ENCODE measurements at places on chromosomes 1 and 21.

GRCh38 chr1:19799230-19800075 is at the start of gene TMCO4:
TMCO4 (minus strand) TSS chr1:19799916; CDS start chr1:19780758, 19,158 bp downstream.
- DNase-seq: peak; percentile 3

DNA sequence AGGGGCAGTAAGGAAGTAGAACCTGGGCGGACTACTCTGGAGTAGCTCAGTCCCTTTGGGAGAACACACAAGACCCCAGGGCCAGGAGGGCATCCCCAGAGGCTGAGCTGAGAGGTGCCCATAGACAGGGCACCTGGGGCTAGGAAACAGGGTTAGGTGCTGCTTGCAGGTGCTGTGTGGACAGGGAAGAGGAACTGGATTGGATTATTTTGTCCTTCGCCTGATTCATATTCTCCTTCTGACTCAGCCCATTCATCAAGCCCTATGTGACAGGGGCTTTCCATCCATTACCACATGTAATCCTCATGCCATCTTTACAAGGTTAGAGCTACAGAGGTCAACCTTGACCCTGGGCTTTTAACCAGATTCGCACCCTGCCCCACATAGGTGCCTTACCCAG is 183.9 kb downstream of the C1orf94 start:
- DNase-seq: no peak

DNA sequence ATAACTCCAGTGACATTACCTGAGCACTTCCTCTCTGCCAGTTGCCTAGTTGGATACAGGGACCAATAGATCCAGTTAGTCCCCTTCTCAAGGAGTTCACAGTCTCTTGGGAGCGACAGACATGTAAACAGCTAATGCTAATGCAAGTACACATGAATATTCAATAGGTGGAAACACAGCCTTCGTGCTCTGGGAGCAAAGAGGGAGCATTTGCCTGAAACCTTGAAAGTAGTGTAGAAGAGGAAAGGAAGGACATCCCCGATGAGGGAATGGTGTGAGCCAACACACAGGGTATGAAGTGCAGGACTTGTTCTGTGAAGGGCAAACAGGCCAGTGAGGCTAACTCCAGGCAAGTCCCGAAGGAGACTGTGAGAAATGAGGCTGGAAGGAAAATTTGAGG is 3.8 kb upstream of the TMEM222 start:
- no peak for DNase-seq

DNA sequence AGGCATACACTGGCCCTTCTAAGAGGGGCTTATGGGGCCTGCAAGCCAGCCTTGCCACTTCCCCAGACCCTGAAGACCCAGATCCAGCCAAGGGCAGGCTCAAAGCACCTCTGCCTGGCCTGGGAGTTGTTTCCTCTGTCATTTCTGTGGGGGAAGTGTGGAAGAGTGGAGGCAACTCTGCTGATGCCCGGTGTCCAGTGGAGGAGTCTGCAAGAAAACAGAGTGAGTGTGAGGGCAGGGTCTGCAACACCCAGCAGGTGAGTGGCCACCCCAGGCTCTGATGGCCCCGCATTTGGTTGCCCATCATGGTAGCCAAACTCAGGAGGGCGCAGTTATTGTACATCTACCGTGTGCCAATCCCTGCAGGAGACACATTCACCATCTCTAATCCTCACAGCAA is 8.4 kb downstream of the CLEC20A start:
- no peak for DNase-seq
